Glomerular endothelial cell (primary cell): ENCODE measurements at places on chromosomes 12 and 14. TPM values are rescaled to one million over a fixed set of nuclear protein-coding genes. Genes with fewer than 3 reads are reported as not detected.

- DNase-seq, result no peak
These were observed 1785.1 kb upstream of the FLRT2 start for GRCh38 chr14:83744891-83745290.

- no peak for DNase-seq
These were observed 150.7 kb downstream of the CAND1 start for GRCh38 chr12:67419810-67420209.

DNA sequence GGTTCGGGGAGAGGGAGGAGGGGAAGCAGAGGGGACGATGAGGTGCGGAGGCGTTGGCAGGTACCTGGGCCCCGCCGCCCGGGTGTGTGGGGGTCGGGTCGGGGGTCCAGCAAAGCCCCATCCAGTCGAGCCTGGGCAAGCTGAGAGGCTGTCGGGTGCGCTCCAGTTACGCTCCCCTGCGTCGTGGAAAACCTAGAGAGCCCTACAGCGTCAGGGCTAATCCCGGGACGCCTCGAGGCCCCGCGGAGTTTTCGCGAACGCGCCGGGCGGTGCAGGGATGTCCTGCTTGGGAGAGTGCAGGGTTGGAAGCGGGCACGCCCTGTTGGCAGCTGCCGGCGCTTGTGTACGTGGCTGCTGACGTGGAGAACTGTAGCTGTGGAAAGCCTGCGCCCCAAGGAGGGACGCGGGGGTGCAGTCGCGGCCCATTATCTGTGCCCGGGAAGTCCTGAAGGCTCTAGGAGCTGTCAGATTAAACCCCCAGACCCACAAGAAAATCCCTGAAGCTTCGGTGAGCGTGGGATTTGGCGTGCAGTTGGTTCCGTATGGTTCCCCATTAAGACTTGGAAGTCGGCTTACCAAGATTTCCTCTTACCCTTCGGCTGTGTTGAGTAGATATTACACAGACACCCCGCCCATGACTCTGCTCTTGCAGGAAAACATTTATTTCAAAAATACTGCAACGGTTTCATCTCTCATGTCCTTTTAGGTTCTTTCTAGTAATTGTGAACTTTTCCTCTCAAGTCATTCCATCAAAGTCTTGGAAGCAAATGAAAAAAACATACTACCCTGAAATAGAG is 11.3 kb upstream of the SLC38A2 start:
- DNase-seq, result no peak

DNA sequence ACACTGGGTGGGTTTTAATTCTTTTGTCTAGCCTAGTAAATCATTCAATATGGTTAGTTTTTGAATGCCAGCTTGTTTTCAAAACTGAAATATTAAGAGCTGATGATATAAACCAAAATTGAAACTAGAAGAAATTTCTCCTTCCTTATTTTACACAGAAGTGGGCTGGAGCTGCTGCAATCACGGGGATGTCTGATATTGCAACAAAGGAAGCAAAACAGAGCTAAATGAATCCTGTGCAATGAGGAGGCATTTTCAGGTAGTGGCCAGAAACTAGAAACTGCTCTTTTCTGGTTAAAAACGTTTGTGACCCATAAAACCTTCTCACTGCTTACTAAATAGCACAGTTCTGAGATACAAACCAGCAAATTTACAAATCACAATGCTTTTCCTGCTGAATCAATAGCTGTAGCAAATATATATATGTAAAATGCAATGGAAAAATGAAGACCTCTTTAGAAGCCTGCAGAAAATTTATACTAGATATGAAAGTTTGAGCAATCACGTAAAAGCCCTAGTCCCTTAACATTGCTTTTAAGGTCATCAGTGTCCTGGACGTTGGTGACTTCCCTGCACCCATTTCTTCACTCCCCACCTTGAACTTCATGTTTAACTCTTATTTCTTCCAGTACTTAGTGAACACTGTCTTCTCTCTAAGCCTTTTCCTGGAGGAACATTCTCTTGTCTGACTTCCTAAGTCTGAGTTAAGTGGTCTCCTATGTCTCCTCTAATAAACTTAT is 15.9 kb upstream of the LRRK2 start:
- no peak for DNase-seq

DNA sequence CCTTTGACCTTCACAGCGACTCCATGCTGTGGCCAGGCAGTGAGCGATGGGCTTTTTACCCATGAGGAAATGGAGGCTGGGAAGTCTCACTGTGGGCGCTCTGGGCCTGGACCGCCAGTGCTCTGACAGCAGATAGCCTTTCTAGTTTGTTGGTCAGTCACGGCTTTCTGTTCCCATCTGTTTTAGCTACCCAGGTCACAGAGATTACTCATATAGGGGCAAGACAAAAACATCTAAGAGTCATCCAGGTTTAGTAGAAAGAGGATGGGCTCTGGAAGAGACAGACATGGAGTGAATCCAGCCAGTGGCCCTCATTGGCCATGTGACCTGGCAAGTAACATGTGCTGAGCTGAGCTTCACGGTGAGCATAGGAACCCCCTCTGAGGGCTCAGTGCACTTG is 68.6 kb downstream of the MARK3 start:
- no peak for DNase-seq

DNA sequence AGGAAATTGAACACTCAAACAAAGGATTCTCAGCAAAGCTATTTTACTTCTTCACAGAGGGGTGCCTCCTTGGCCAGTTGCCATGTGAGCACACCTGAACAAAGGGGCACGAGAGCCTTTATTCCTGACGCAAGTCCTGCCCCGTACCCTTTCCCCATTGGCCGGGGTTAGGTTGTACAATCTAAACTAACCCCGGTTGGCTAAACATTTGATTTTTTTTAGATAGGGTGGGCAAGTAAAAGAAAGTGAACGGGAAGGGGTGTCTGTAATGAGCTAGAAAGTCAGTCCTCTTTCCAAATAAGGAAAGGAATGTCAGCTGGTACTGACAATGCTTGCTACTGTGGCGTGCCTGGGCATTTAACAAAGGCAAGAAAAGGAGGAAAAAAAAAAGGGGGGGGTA is 135.5 kb upstream of the CDKN3 start:
- no peak for DNase-seq

DNA sequence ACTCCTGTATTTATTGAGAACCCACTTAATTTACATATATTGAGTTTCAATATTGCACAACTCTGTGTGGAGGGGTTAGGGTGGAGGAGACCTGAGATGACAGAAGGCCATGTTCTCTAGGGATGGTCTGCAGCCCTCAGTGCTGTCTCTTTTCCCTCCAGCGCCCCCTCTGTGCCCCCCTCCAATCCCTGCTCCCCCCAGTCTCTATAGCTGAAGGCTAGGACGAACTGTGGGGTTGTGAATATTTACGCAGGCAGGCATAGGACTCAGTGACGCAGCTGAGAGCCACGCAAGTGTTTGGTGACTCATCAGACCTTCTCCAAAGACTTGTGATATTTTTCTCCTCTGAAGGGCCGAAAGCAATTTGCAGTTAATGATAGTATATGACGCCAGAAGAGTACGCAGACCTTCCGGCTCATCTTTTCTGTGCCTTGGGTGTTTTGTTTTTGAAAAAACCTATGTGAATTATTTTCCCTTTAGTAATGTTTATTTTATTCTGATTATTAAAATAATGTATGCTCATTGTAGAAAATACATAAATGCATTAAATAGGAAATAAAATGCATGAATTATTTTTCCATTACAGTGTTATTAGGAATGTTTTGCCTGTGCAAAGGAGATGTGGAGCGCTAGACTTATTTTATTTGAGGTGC is 85.3 kb downstream of the SLC25A47 start:
- no peak for DNase-seq

GRCh38 chr12:63302269-63302940 is 151.4 kb upstream of the AVPR1A start:
- no peak for DNase-seq

GRCh38 chr14:77682158-77682553 is 25.7 kb downstream of the ALKBH1 start:
- no peak for DNase-seq

- DNase-seq, result no peak
These were observed 123.6 kb downstream of the FOXN3 start for GRCh38 chr14:89293314-89293916.

GRCh38 chr12:52975204-52975603 is 26.3 kb downstream of the KRT18 start:
- no peak for DNase-seq

DNA sequence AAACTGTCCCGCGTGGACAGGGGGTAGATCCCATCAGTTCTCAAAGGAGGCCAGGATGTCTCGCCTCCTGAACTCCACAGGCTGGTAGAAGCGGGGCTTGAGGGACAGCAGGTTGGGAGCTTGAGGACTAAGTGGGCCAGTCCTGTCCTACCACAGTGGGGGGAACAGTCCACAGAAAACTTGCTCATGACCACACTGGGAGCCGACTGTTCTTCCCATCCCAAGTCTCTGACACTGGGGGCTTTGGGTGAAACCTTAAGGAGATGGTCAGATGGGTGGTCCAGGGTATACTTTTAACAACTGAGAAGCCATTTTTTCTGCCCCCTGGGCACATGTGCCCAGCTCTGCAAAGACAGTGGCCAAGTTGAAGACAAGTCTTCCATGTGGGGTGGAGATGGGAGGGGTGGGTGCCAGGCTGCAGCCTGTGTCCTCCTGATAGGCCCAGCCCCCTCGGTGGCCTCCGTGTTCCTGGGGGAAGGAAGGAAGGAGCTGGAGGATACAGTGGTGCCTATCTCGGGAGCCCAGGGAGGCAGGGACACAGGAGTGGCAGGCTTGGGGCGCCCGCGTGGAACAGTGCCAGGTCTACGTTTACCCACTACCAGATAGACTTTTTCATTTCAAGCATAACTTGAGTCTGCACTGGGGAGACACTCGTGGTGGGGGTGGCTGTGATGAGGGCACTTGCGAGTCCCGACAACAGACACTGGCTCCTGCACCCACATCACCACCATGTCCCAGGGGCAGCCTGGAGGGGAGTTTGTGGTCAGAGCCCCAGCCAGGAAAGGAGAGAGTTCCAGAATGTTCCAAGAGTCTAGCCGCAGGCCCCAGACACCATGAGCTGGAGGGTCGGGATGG is 14.7 kb downstream of the RHOF start:
- DNase-seq, result no peak

GRCh38 chr12:57751432-57751787 is 700 bp downstream of the CDK4 start:
- no peak for DNase-seq

GRCh38 chr12:65955452-65955851 is 131.2 kb downstream of the HMGA2 start:
- no peak for DNase-seq

DNA sequence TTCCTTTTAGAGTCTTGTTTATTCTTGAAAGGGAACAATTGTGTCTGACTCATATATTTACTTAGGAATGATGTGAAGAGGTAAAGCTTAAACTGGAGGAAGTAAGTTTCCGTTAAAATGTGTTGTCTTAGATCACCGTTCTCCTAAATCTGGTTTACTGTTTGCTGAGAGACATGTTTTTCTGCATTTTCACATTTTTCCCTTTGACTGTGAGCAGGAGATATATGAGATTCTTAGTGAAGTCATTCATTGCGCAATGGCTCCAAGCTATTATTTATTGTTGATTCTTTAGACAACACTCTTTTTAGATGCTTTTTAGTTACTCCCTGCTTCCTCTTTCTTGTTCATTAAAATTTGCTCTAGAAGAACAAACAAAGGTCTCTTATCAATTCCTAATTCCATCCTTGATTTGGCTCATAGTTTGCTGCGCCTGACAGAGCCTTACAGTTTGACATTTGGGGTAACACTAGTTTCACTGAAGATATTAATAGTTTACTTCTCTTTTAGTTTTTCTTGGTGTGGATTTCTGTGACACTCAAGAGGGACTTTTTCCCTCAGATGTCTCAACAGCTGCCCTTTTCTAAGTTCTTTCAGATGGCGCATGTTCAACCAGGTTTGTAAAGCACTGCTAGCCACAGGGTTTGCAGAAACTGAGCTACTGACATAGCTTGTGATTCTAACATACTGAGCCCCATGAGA is 11.4 kb downstream of the CLECL1 start:
- no peak for DNase-seq

DNA sequence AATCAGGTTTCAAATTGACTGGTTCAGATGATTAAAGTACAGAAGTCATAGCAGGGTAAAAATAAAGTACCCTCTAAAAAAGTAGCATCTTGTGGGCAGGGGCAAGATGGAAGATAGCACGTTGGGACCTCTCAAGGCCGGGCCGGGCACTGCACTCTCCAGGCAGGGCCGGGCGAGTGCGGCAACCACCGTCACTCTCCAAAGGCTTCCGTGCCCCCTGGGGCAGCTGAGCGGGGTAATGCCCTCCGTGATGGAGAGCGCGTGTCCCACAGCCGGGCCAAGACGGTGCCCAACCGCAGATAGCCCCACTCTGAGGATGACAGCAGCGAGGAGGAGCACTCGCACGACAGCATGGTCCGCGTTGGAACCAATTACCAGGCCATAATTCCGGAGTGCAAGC is 8.6 kb upstream of the PLXNC1 start:
- DNase-seq, result no peak

GRCh38 chr14:55807053-55807880 is 227.3 kb downstream of the KTN1 start:
- DNase-seq, result peak; percentile 96

- DNase-seq, result no peak
These were observed 9.1 kb upstream of the FBXL14 start for GRCh38 chr12:1603269-1603993.

DNA sequence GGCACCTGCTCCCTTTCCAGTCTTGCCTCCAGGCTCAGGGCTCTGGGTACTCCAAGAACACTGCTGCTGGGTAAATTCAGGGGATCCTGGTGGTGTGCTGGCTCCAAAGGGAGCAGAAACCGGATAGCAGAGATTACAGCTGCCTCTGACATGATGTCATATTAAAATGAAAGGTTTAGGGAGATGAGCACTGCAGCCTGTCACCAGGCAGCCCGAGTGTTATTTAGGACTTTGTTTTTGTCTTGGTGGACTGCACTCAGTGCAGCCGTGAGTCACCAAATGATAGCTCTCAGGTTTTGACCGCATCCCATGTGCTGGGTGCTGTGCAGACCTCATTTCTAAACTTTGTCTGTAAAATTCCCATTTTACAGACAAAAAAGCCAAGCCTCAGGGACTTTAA is 266.0 kb upstream of the CRY1 start:
- DNase-seq, result no peak

DNA sequence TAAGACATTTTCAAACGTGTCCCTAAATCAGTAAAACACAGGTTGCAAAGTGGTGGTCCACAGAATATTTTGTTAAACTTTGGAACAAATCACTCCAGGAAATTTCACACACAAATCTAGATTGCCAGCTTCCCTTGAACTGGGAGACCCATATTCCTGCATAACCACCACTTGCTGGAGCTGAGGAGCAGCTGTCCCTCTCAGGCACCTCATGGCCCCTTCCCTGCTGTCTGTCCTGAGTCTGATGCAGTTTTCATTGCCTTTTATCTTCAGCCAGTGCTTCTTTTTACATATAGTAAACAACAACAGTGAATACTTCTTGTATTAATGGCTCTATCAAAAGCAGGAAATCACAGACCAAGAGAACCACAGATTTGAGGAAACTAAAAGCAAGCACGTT is 289.3 kb downstream of the MED13L start:
- DNase-seq, result no peak

GRCh38 chr12:52074971-52075724 is 4.4 kb upstream of the SMIM41 start:
- DNase-seq, result no peak

- no peak for DNase-seq
These were observed 593.8 kb downstream of the RPL10L start for GRCh38 chr14:46057799-46058198.

GRCh38 chr12:18139989-18140596 is 50.1 kb upstream of the RERGL start:
- no peak for DNase-seq

Gene SLC6A15
- total RNA-seq, result 2.4 and 10.0 TPM in 2 replicates

Gene P2RX2
- not detected in 2 replicates for total RNA-seq

Gene DBX2
- not detected in 2 replicates for total RNA-seq

Gene NAV3
- total RNA-seq, result 16.5 and 40.1 TPM in 2 replicates

Gene PPM1H
- total RNA-seq, result 4.1 and 7.2 TPM in 2 replicates

Gene AMN
- total RNA-seq, result 0.05 and 0.23 TPM in 2 replicates

Gene DIO2
- 0.12 TPM in 1 of 2 replicates, not detected in the other for total RNA-seq

Gene ALX1
- total RNA-seq, result 0.64 TPM in 1 of 2 replicates, not detected in the other
